A549 treated with RU486 at 1 μM for 4 hours (cell line): ENCODE measurements at places on chromosomes 2 and 18. TPM values are rescaled to one million over a fixed set of nuclear protein-coding genes. Genes with fewer than 3 reads are reported as not detected.

Gene MRPL44
- total RNA-seq = 44.7 to 51.4 TPM (median 47.7 TPM) in 5 replicates

Gene LRATD1
- total RNA-seq = 0.06 to 0.07 TPM in 2 of 5 replicates, not detected in the others

Gene DCDC2C
- 0.24 to 0.54 TPM (median 0.30 TPM) in 5 replicates for total RNA-seq

Gene DSG4
- not detected in 5 replicates for total RNA-seq

Gene FBXO48
- 0.45 to 0.56 TPM (median 0.49 TPM) in 5 replicates for total RNA-seq

Gene RND3
- total RNA-seq = 56.1 to 75.4 TPM (median 67.3 TPM) in 5 replicates

Gene NLRC4
- not detected in 5 replicates for total RNA-seq

Gene TEKT4
- not detected in 5 replicates for total RNA-seq

Gene DNAJC5G
- total RNA-seq = not detected in 5 replicates

Gene DNAH6
- 0.09 to 0.19 TPM (median 0.11 TPM) in 4 of 5 replicates, not detected in the other for total RNA-seq

Gene SUPT7L
- total RNA-seq = 26.9 to 33.7 TPM (median 31.6 TPM) in 5 replicates

Gene SLC23A3
- 0.19 to 0.90 TPM (median 0.53 TPM) in 5 replicates for total RNA-seq

Gene SLC16A14
- 0.87 to 1.7 TPM (median 1.1 TPM) in 5 replicates for total RNA-seq

Gene CDK15
- total RNA-seq = not detected in 5 replicates

Gene CHRNG
- total RNA-seq = not detected in 5 replicates

Gene MPP4
- 0.23 TPM in 1 of 5 replicates, not detected in the others for total RNA-seq

Gene HDLBP
- total RNA-seq = 235 to 312 TPM (median 262 TPM) in 5 replicates

Gene CLHC1
- total RNA-seq = 1.3 to 2.4 TPM (median 2.3 TPM) in 5 replicates

Gene LRRC30
- total RNA-seq = not detected in 5 replicates
